D341Med (cell line): ENCODE measurements at places on chromosomes 12 and 14.

- DNase-seq: no peak
Observed at GRCh38 chr14:22613106-22613695, 15.1 kb downstream of the ABHD4 start.

GRCh38 chr12:97308576-97309198 is 153.9 kb upstream of the RMST start:
- DNase-seq: no peak

DNA sequence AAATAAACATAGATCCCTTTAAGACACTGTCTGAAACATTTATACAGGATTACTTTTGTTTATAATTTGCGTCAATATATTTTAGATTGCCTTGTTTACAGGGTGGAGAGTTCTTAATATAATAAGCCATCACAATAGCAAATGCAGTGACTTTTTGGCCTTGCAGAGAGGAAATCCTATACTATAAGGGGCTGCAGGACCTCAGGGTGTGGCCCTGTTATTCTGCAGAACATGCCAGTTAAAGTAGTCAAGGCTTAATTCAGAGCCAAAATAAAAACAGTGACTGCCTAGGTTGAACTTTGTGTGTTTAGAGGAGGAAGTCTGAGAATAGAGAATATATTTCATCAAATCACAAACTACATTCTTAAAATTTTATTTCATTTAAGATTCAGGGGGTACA is 381.6 kb downstream of the DUSP6 start:
- DNase-seq: no peak

DNA sequence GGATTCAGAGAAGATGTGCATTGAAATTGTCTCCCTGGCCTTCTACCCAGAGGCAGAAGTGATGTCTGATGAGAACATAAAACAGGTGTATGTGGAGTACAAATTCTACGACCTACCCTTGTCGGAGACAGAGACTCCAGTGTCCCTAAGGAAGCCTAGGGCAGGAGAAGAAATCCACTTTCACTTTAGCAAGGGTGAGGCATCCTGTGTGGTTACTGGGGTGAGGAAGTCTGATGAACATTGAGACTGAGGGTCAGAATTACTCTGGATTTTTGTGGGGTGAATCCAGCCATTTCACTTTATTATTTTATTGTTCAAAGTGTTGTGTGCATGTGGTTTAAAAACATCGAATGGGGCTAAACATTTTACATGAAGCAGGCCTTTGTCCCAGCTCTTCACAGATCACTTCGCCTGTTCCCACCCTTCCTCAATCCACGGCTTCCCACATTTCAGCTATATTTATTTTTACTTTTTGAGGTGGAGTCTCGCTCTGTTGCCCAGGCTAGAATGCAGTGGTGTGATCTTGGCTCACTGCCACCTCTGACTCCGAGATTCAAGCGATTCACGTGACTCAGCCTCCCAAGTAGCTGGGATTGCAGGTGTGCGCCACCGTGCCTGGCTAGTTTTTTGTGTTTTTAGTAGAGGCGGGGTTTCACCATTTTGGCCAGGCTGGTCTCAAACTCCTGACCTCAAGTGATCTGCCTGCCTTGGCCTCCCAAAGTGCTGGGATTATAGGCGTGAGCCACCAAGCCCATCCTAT is 40.6 kb downstream of the SUPT16H start:
- DNase-seq: no peak

GRCh38 chr14:99267381-99267780 is 4.6 kb downstream of the BCL11B start:
- no peak for DNase-seq

GRCh38 chr12:108234158-108234557 is 105.0 kb downstream of the CMKLR1 start:
- peak; percentile 46 for DNase-seq

DNA sequence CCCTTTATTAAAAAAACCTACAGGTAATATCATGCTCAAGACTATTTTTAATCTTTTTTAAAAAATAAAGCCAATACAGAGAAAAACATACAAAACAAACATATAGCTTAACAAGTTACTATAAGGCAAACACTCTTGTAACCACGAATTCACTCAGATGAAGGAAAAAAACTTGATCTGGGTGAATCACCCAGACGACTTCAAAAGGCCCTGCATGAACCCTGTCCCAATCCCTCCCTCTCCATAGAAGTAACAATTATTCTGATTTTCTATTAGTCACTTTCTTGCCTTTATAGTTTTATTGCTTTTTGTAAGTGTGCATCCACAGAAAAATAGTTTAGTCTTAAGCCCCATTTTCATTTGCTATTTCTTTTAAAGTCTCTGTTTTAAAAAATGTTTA is 72.6 kb downstream of the LRP6 start:
- no peak for DNase-seq

GRCh38 chr14:100547633-100548294 is 39.5 kb downstream of the BEGAIN start:
- no peak for DNase-seq

GRCh38 chr12:97456571-97457188 is 5.9 kb upstream of the RMST start:
- DNase-seq: no peak

DNA sequence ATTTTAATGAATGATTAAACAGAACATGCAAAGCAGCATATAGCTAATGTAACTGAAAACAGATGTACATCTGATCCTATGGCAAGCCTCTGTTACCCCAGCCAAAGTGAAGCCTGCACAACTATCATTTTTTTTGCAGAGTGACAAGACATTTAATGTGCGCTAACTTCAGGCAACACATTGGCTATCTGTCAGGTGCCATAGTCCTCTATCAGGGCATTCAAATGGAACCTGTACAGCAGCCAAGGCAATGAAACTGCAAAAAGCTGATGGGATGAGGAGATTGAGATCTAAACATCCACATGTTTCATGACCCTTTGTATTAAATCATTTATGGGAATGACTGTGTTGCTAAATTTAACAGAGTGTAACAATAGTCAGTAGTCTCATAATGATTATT is 1088.5 kb upstream of the TMEM132C start:
- no peak for DNase-seq

GRCh38 chr14:73696466-73697400 is 17.5 kb downstream of the PNMA1 start:
- DNase-seq: no peak

DNA sequence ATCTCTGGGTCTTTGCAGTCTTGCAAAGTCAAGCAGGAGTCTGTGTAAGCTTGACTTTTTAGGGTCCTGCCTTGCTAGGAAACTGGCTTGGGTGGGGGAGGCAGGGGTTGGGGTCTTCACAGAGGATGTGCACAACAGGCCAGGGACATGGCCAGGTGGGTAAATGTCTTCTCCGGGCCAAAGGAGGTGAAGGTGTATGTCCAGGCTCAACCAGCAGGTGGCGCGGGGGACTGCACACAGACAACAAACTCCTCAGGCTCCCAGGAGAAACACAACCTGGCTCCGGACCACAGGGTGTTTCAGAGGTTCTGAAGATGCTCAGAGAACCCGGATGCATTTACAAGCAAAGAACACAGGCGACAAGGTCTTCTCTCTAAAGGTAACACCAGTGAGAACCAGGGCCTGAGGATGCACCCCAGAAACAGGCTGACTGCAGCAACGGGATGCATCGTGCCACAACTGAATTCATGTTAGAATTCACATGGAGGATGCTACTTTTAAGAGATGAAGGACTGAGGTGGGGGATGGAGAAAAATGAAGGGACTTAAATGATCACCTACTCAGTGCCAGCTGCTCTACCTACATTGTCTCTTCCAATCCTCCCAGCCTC is 56.0 kb downstream of the PLEKHG3 start:
- DNase-seq: peak; percentile 74

DNA sequence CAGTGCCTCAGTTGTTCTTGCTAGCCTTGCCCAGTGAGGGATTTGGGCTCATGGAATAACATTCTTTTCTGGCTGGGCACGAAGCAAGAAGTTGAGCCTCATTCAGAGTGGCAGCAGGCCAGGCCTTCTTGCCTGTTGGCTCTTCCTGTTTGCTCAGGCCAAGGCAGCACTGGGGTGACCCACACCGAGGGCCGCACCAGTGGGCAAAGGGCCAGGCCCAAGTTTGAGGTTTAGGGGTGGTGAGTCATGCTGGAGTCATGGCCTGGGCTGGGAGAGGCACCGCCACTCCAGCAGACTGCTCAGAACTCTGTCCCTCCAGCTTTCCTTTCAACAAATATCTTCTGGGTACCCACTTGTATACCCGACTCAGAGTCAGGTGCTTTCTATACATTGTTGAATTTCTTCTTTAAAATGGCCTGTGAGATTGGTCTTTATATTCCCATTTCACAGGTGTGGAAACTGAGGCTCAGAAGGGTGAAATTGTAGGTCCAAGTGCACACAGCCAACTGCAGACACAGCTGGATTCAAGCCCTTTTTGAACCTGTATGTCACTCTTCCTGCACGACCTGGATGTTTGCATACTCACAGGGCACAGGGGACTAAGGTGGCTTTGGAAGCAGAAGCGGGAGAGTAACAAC is 279.4 kb downstream of the FOXN3 start:
- no peak for DNase-seq

DNA sequence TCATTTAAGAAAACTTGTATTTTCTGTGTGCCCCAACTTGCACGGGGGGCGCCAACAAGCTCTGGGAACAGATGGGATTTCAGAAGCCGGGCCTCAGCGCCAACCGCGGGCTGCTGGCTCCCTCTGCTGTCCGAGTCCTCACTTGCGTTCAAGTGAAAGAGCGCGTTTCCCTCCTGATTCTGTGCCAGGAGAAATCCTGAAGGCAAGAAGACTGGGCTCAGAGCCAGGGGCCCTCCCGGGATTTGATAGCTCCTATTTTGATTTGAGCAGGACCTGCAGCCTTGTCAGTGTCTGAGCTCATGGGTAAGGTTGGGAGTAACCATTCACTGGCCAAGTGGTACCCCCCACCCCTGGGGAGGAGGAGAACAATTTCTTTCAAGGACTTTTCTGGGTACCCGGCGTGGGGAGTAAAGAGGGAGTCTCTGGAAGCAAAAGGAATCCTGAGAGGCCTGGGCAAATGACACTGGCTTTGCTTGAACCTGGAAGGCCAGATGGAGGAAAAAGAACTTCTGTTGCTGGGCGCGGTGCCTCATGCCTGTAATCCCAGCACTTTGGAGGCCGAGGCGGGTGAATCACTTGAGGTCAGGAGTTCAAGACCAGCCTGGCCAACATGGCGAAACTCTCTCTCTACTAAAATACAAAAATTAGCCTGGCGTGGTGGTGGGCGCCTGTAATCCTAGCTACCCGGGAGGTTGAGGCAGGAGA is 179.0 kb upstream of the RGS6 start:
- DNase-seq: peak; percentile 89

DNA sequence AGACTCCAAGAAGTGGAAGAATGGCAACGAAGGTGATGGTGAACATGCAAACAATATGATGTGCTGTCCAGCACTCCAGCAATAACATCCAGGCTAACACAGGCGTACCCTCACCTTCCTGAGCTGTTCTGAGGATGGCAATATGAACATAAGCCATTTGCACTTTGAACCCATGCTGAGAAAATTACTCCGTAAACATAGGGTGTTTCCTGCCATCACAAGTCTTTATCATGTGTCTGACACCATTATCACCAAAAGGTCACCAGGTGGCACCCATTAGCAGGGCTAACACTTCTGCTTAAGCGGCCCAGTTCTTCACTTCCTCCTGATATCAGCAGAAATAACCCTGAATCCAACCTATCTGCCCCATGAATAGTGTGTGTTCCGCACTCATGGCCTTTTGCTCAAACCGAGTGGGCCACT is 482.8 kb downstream of the MED13L start:
- no peak for DNase-seq

DNA sequence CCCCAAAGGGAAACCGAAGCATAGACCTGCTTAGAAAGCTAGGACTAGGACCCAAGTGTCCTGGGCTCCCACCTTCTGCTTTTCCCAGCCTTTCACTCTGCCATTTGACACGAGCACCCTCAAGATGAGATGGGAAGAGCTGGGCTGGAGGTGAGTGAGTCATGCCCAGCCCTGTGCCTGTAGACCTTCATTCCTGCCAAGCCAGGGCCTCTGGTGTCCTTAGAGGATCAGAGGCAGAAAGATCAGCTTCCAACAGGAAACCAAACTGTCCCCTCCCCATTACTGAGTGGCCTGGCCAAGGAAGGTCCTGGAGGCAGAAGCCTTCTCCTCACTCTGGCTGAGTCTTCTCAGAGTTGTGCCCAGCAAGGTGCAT is 3.5 kb downstream of the TMEM63C start:
- DNase-seq: no peak

GRCh38 chr12:118059341-118060191 is 1.4 kb downstream of the WSB2 start:
- DNase-seq: no peak

- DNase-seq: no peak
Observed at GRCh38 chr12:88334271-88334670, 192.2 kb downstream of the TMTC3 start.

- DNase-seq: no peak
Observed at GRCh38 chr12:53845932-53846331, 92.7 kb upstream of the HOXC13 start.

- DNase-seq: no peak
Observed at GRCh38 chr12:4086481-4086880, 187.1 kb upstream of the CCND2 start.

GRCh38 chr14:104924421-104925213 is at the start of gene PLD4:
TSS of gene PLD4 (plus strand) at chr14:104924879. CDS start at chr14:104927141, 2,262 bp downstream.
- DNase-seq: no peak

DNA sequence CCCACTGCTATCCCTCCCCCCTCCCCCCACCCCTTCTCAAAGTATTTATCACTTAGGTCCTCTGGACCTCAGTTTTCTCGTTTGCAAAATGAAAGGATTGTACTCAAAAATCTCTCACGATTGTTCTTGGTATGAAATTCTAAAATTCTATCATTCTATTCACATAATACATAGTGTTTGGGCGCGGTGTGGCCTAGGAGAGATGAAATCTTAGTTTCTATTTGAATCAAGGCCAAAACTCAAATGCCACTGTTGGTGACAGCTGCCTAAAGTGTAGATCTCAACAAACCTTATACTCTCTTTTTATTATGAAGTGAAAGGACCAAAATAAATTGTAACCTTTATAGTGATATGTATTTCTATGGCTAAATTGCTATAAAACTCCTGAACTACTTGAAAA is 23.7 kb upstream of the YAF2 start:
- no peak for DNase-seq

- no peak for DNase-seq
Observed at GRCh38 chr12:40215982-40216381, 8.8 kb upstream of the LRRK2 start.

DNA sequence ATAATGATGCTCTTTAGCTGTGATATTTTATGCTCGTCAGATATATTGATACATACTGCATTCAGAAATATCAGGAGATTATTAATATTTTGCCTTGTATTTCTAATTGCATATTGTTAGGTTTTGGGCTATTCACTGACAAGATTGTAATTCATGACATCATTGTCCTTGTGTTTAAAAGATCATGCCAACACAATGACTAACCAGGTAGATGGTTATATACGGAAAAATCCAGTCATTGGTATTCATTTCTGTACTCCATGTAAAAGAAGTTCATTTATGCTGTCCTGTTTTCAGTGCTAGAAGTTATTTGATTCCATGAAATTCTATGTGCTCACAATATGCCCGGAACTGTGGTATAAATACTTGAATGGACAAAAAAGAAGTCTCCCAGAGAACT is 107.5 kb downstream of the KITLG start:
- no peak for DNase-seq

DNA sequence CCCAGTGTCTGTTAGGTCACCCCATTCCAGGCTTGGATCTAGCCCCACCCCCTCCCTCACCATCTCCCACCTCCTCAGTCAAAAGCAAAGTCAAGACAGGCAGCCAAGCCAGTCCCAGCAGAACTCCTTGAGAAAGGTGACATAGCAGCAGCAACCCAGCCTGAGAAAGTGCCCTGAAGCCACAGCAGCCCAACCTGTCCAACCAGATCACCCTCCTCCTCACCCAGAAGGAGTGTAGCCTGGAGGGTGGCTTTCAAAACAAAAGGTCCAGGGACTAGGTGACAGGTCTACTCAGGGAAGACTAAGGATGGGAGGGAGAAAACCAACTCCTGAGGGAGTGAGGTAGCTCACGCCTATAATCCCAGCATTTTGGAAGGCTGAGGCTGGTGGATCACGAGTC is 5.2 kb downstream of the RAB15 start:
- DNase-seq: no peak
